HCT116 (cell line): ENCODE measurements at places on chromosomes 7 and 10. TPM values are rescaled to one million over a fixed set of nuclear protein-coding genes. Genes with fewer than 3 reads are reported as not detected.

- DNase-seq = no peak
- no peak overlapping the region for H3K27ac ChIP-seq
- H3K36me3 ChIP-seq = no peaks in the 10 kb centered on the region
- no peak overlapping the region for H3K4me3 ChIP-seq
- H3K27me3 ChIP-seq = no peaks in the 10 kb centered on the region
Observed at GRCh38 chr7:42095791-42096190, 141.2 kb downstream of the GLI3 start.

DNA sequence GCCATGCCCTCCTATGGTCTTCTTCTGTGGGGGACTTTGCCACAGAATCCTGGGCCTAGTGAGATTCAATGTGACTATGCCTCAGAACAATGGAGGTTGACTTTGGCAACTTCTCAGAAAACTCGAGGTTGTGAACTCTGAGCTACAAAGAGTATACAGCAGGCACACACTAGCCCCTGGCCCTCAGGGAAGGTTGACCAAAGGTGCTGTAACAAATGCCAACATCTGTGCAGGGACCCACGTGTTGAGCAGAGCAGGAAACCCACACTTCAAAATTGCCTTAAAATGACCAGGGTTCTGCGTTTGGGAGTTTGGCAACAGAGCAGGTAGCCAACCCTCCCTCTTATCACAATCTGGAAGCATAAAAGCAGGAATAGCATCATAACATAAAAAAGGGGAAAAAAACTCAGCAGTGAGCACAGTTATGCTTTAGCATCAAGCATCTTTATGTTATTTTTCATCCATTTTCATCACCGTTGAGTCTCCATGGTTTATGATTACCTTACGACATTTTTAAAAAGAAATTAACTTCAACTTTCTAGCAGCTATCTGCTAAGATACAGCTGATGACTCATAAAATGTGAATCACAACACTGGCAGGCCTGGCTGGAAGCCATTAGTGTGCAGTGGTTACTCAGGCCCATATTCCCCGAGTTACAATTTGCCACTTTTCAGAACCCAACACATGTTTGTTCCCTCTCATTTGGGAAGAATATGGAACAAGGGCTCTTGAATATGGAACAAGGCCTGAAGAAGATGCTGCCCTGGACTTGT, 11.1 kb downstream of the PRLHR start:
- no peak overlapping the region for H3K27ac ChIP-seq
- H3K4me3 ChIP-seq = no peak overlapping the region
- H3K36me3 ChIP-seq = no peaks in the 10 kb centered on the region

DNA sequence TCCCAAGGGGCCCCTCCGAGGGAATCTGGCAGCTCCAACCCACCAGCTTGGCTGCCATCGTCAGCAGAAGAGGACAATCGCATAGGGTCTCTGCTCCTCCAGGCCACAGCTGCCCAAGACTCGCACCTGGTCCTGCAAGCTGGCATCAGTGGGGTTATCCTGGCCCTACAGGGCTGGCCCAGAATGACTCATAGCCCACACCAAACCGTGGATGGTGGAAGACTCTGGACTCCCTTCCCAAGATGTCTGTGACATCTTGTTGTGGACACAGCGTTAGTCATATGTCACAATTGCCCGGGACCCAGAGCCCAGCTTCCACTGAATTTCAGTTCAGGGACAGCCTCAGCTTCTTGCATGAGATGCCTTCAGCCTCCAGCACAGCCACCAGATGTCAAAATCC, 91.5 kb upstream of the CUX1 start:
- H3K27ac ChIP-seq = no peak overlapping the region
- no peak overlapping the region for H3K4me3 ChIP-seq
- H3K4me1 ChIP-seq = peaks cover 12% of the 10 kb centered on the region
- no peaks in the 10 kb centered on the region for H3K36me3 ChIP-seq
- DNase-seq = no peak

The CXCL12 gene
- 0.47 TPM for total RNA-seq

DNA sequence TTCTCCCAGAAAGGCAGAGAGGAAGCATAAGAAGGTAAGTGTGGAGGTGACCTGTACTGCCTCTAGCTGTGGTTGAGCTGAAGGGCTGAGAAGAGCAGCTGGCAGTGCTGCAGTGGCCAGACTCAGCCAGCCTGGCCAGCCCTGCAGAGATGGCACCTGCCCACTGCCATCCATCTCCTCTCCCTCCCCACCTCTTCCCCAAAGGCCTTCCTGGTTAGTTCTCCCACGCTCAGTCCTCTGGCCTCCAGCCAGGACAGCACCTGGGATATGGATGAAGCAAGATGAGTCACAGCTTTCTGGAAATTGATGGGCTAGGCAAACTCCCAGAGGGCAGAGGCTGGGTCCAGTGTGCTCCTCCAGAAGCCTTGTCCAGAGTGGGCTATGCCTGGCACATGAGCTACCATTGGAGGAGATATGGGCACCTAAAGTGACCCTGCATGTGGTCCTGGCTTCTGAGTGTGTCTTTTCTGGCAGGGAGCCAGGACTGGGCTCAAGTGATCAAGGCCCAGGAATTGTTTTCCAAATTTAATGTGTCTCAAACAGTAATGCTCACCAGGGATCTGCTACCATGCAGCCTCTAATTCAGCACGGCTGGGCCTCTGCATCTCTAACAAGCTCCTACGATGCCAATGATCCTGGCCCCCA, 81.0 kb upstream of the CACUL1 start:
- H3K27ac ChIP-seq = peak overlapping the region; percentile 46
- H3K4me3 ChIP-seq = no peak overlapping the region
- no peaks in the 10 kb centered on the region for H3K36me3 ChIP-seq

The SRRM3 gene
- 12.7 TPM for total RNA-seq

- no peaks in the 10 kb centered on the region for H3K36me3 ChIP-seq
- H3K27me3 ChIP-seq = peaks cover 3% of the 10 kb centered on the region; the same call in 1 of the 2 replicates
- no peaks in the 10 kb centered on the region for H3K4me1 ChIP-seq
- DNase-seq = no peak
- H3K27ac ChIP-seq = no peak overlapping the region
Observed at GRCh38 chr7:99837649-99838361, 10.0 kb downstream of the CYP3A43 start.

The ADGRA1 gene
- total RNA-seq = not detected

The XRCC2 gene
- 14.8 TPM for total RNA-seq

The KCNIP2 gene
- 8.5 TPM for total RNA-seq

DNA sequence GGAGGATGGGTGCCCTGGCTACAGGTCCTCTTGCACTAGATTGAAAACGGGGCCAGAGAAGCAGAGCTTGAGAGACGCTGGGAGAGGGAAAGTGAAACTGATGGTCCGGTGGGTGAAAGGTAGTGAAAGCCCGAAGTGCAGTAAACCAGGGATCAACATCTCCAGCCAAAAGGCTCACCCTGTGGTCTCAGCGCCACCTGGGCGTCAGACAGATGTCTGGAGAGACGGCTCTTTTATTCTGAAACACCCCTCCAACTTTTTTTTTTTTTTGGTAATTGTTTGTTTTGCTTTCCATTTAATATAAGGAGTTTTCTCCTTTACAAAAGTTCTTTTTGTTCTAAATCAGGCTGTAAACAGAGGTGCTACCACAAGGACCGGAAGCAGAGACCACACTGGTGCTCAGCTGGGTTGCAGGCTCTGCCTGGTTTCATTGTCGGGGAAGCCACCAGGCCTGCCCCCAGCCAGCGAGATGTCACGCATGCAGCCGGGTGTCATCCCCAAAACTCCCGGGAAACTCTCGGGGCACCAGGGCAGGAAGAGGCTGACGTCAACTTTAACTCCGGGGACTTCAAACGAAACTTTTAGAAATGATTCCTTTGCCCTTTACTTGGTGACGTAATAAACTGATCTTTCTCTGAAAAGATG, 11.2 kb downstream of the IL2RA start:
- peaks cover 10% of the 10 kb centered on the region; the same call in 1 of the 2 replicates for H3K4me1 ChIP-seq
- H3K27me3 ChIP-seq = peaks cover 20% of the 10 kb centered on the region
- no peak for DNase-seq

The PKD2L1 gene
- total RNA-seq = 0.17 TPM
